Stimulated activated CD4-positive, alpha-beta T cell treated with anti-CD3 and anti-CD28 coated beads, Interleukin-15, amount 100 ng/mL, for 1 hour (primary cell): ENCODE measurements at places on chromosomes 16 and 17.

- no peak for DNase-seq
Measured at GRCh38 chr17:5598457-5598856, 14.1 kb upstream of the NLRP1 start.

- DNase-seq = no peak
Measured at GRCh38 chr16:7324321-7324720, 8.3 kb upstream of the RBFOX1 start.

GRCh38 chr16:3589441-3589921 is 12.3 kb upstream of the NLRC3 start:
- DNase-seq = no peak

DNA sequence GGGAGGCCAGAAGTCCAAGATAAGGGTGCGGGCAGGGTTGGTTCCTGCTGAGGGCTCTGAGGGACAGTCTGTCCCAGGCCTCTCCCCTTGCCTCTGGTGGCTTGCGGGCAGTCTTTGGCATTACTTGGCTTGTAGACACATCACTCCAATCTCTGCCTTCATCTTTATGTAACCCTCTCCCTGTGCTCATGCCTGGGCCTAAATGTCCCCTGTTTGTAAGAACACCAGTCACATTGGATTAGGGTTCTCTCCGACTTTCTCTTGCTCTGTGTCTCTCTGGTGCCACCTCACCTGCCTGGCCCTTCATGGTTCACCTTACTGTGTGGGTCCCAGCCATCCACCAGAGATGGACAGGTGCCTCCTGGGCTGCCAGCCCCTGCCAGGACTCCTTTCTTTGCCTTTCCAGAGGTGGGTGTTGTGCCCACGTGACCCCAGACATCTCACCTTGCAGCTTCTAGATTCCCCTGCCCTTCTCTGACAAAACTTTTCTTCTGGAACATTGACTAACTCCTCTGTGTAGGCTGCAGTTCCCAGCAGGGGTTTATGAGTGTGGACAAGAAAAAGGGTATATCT is 205.8 kb downstream of the MSI2 start:
- no peak for DNase-seq

- no peak for DNase-seq
Measured at GRCh38 chr17:77147357-77147801, 6.6 kb downstream of the SEC14L1 start.
